ENCODE measurements at places on chromosomes 13 and 19.

- DNase-seq: no peak
- no peaks in the 10 kb centered on the region for H3K4me1 ChIP-seq
- peaks cover 26% of the 10 kb centered on the region for H3K36me3 ChIP-seq
- H3K4me3 ChIP-seq: no peak overlapping the region
- no peak overlapping the region for H3K27ac ChIP-seq
Measured at GRCh38 chr19:2926341-2927031, 18.3 kb downstream of the ZNF77 start.

DNA sequence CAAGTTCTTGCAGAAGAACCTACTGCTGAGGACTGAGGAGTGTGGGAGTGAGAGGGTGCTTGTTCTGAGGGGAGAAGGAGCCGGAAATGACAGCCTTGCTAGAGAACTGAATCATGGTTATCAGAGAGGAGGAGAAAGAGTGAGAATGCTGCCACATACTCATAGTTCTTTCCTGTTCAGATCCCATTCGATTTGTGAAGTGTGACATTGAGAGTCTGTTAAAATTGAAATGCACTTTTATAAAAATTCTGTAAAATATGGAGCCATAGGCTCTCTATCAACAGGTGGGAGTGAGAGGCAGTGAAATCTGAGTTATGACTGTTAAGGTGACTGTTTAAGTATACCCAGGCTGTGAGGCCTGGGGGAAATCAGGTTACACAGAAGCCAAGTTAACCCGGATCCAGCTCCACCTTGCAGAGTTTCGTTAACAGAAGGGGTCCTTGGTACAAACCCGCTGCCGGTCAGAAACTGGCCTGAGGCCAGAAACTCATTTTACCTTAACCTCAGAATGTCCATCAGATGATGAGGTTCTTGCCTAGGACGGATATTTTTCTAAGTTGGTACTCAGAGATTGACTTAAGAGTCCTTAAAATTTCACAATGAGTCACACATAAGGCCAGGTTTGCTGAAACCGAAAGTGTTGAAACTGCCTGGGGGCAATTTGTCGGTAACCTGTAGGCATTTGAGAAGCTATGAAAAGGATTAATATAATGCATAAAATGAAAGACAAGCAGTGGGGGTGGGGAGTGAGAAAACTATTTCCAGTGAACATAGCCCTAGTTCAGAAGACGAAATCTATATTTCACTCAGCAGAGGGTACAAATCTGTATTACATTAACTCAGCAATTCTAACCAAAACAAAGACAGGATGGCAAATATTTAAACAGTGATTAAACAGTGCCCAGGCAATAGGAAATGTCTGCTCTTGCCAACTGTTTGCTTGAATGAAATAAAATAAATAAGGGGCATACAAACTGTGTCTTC is 350.5 kb downstream of the KCNRG start:
- no peaks in the 10 kb centered on the region for H3K36me3 ChIP-seq
- peak; percentile 26 for DNase-seq
- H3K4me1 ChIP-seq: peaks cover 45% of the 10 kb centered on the region
- H3K27ac ChIP-seq: peak overlapping the region; percentile 53
- peak overlapping the region; percentile 52 for H3K4me3 ChIP-seq

DNA sequence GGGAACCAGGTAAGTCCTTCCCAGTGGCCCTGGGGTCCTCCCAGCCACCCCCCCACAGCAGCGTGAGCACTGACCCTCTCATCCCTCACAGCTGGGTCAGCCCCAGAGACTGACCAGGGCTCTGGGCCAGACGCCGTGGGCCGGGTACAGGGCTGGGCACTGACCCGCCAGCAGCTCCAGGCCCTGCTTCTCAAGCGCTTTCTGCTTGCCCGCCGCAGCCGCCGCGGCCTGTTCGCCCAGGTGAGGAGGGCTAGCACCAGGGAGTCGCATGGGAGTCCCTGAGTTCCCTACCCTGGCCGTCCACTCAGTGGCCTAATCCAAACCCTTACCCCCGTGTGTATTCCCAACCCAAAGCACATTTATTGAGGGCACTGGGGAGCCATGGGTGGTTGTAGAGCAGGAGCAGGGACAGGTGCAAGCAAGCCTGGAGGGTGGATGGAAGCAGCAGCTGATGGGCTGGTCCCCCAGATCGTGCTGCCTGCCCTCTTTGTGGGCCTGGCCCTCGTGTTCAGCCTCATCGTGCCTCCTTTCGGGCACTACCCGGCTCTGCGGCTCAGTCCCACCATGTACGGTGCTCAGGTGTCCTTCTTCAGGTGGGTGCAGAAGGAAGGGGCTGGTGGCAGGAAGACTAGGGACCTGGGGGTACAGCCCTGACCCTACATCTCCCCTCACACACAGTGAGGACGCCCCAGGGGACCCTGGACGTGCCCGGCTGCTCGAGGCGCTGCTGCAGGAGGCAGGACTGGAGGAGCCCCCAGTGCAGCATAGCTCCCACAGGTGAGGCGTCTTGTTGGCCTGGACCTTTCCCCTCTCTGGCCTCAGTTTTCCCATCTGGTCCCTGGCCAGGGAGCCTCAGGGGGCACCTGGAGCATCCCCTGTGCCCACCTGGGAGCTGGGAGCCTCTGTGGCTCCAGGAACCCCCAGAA is 12.6 kb upstream of the ARHGAP45 start:
- H3K27me3 ChIP-seq: no peaks in the 10 kb centered on the region
- peaks cover 12% of the 10 kb centered on the region for H3K4me1 ChIP-seq
- no peak overlapping the region for H3K4me3 ChIP-seq
- H3K36me3 ChIP-seq: peaks cover 63% of the 10 kb centered on the region

DNA sequence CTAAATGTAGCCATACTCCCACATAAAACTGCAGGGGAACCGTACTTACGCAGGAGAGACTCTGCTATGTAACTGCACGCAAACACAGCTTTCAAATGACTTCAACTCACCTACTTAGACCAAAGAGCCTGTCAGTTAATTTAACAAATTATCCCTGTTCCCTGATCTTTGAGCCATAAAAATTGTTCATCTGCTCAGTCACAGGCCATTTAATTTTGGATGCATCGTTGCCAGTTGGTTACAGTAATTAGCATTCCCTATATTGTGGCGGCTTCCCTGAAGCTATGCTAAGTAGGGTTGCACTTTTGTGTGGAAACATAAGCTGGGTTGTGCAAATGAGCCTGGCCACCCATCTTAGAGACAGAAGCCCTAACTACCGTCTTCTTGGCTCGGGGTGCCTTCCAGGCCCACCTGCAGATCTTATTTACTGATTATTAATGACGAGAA is 21.2 kb upstream of the OBI1 start:
- H3K4me3 ChIP-seq: no peak overlapping the region
- H3K4me1 ChIP-seq: no peaks in the 10 kb centered on the region
- H3K27me3 ChIP-seq: peaks cover 29% of the 10 kb centered on the region
- no peak for DNase-seq
- H3K36me3 ChIP-seq: no peaks in the 10 kb centered on the region
- no peak overlapping the region for H3K27ac ChIP-seq

GRCh38 chr13:91358387-91358782 is 10.9 kb downstream of the MIR17HG start:
- peaks cover 11% of the 10 kb centered on the region for H3K4me1 ChIP-seq
- H3K4me3 ChIP-seq: no peak overlapping the region
- H3K36me3 ChIP-seq: peaks cover 25% of the 10 kb centered on the region

DNA sequence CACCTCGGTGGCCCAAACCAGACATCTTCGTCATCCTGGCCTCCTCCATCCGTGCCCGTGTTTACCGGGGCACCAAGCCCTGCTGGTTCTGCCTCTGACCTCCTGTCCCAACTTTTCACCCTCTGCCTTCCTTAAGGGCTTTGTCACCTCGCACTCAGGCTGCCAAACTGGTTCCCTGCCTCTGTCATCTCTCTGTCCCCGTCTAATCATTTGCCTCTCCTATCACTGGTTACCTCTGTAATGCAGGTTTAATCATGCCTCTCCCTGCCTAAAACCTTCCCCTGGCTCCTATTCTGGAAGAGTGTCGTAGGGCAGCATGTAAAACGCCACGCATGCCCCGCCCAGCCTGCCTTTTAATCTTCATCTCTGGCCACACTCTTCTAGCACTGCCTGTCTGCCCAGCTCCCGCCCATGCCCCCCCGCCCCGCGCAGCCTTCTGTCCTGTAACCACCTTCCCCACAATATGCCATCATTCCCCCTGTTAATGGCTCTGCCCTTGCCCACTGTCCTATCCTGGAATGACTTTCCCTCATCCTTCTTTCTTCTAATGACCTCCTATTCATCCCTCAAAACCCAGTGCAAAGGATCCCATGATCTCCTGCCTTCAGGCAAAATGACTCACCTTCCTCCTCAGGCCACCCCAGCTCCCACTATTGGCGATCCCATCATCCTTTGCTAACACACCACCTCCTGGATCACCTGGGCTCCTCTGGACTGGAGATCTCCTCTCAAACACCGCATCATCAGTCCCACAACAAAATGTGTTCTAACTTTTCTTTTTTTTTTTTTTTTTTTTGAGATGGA is 66.7 kb downstream of the PEX11G start:
- DNase-seq: no peak
- H3K4me3 ChIP-seq: no peak overlapping the region
- H3K27ac ChIP-seq: peak overlapping the region; percentile 68
- H3K27me3 ChIP-seq: no peaks in the 10 kb centered on the region

DNA sequence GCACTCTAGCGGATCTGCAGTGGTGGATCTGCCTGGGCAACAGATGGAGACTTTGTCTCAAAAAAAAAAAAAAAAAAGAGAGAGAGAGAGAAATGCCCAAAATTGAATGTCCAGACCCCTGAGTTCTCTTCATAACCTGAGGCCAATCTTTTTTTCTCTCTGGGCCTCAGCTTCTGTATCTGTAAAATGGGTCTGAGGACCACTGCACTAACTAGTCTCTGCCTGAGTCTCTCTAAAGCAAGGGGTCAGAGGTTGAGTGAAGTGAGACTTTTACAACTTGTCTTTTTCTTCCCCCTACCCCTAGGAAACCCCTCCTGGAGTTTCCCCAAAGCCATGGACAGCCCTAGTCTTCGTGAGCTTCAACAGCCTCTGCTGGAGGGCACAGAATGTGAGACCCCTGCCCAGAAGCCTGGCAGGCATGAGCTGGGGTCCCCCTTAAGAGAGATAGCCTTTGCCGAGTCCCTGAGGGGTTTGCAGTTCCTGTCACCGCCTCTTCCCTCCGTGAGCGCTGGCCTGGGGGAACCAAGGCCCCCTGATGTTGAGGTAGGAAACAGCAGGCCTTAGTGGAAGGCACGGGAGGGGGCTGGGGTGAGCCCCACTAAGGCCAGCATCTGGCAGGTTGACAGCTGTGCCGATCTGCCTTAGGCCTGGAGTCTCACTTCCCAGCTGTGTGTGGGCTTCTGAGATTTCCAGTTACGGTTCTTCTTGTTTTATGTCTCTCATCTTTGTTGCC is 1.8 kb downstream of the TMEM91 start:
- H3K4me1 ChIP-seq: peaks cover 31% of the 10 kb centered on the region
- peaks cover 10% of the 10 kb centered on the region for H3K36me3 ChIP-seq
- DNase-seq: peak; percentile 31
- peak overlapping the region; percentile 84 for H3K27ac ChIP-seq
- H3K4me3 ChIP-seq: no peak overlapping the region

- H3K36me3 ChIP-seq: peaks cover 25% of the 10 kb centered on the region
- no peaks in the 10 kb centered on the region for H3K27me3 ChIP-seq
Measured at GRCh38 chr13:97454699-97455098, 20.7 kb downstream of the RAP2A start.

DNA sequence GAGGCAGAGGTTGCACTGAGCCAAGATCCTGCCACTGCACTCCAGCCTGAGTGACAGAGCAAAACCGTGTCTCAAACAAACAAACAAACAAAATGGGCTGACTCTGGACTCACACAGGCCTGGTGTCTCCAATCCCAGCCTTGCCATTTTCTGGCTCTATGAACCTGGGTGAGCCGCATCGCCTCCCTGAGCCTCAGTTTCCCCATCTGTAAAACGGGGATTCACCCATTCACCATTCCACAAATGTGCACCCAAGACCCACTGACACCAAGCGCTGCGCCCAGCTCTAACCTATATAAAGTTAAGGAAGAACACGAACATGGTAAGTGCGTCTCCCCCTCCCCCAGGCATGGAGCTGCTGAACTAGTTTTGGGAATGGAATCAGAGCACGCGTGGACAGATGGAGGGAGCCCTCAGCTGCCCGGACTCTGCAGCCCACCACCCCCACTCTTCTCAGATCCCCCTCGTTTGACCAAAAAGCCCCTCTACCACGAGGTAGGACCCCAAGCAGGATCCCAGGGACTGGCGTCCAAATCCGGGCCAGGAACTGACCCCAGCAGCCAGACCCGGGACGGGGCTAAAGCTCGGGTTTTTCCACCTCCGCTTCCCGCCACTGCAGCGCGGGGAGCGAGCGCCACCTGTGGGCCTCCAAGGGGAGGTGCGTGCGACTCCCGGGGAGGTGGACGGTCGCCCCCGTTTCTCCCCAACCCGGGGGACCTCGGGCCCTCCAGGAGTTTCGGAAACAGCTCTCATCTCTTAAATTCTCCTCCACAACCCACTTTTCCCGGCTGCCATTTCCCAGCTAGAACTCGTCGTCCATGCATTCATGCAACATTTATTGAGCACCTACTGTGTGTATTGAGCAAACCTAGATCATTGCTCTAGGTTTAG is 33.0 kb upstream of the ADGRE5 start:
- no peaks in the 10 kb centered on the region for H3K27me3 ChIP-seq
- DNase-seq: peak; percentile 59
- H3K36me3 ChIP-seq: no peaks in the 10 kb centered on the region
- H3K27ac ChIP-seq: peak overlapping the region; percentile 42

DNA sequence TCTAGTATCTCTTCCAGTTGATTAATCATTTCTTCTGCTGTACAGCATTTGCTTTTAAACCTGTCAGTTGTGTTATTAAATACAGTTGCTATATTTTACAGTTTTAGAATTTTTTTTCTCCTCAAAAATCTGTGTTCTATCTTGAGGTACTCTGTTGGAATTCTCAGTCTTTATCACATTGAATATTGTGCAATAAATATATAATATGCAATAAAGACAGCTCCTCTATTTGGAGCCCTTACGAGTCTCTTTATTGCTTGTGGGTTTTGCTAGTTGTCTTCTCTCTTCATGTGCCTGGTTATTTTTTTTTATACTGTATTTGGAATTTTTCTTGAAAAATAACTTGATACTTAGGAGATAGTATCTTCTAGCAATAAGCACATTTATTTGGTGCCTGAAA is 51.7 kb downstream of the CDK8 start:
- no peak overlapping the region for H3K4me3 ChIP-seq
- no peaks in the 10 kb centered on the region for H3K27me3 ChIP-seq
- no peak for DNase-seq
- peaks cover 29% of the 10 kb centered on the region for H3K4me1 ChIP-seq

DNA sequence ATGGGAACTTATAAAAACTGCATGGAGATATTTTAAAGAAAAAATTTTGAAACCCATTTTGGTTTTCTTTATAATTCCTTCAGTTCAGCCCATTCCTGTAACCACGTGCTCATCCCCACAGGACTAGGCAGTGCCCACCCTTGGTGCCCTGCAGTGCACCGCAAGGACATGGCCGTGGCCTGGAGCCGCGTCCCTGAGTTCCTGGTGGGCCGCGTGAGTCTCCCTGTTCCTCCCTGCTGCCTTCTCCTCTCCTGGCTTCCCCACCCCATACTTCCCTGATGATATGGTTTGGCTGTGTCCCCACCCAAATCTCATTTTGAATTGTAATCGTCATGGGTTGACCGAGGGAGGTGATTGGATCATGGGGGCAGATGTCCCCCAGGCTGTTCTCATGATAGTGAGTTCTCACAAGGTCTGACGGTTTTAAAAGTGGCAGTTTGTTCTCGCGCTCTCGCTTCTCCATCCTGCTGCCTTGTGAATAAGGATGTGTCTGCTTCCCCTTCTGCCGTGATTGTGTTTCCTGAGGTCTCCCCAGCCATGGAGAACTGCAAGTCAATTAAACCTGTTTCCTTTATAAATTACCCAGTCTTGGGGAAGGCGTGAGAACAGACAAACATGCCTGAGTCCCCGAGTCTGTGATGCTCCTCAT is 31.6 kb upstream of the TFDP1 start:
- peaks cover 17% of the 10 kb centered on the region for H3K4me1 ChIP-seq
- H3K27ac ChIP-seq: no peak overlapping the region
- DNase-seq: no peak
- no peak overlapping the region for H3K4me3 ChIP-seq
- H3K36me3 ChIP-seq: peaks cover 43% of the 10 kb centered on the region
- H3K27me3 ChIP-seq: no peaks in the 10 kb centered on the region

All from stimulated activated naive B cell treated with anti-CD40 and anti-IgM and Interleukin-4, amounts not matched to agents 10 μg/mL and 1 μg/mL and 100 μg/mL, for 72 hours (primary cell).